HFFc6 (cell line): ENCODE measurements at places on chromosomes 5 and 9.

GRCh38 chr9:36318212-36318802, 60.1 kb upstream of the GNE start:
- no peak for DNase-seq

DNA sequence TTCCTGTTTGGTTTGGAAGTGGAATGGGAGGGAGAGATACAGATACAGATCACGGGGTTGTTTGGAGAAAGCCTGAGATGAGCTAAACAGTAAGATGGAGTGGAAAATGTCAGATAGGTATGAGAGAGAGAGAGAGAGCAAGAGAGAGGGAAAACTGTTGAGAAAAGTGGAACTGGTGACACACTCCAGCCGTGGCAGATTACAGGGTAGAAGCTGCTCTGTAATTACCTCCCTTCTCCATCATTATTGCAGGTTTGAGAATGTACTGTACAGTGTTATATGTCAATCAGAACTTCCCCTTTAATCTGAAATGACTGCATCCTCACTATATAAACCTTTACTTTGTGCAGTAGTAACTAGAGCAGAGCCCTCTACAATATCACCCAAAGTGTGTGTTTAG, 74.5 kb upstream of the WWC1 start:
- no peak for DNase-seq

- DNase-seq = no peak
Measured at GRCh38 chr9:87749335-87750035, 23.6 kb downstream of the CTSL start.

GRCh38 chr9:132548751-132549640, 33.4 kb upstream of the BARHL1 start:
- no peak for DNase-seq

- DNase-seq = no peak
Measured at GRCh38 chr5:80193401-80193800, 62.4 kb downstream of the SERINC5 start.

DNA sequence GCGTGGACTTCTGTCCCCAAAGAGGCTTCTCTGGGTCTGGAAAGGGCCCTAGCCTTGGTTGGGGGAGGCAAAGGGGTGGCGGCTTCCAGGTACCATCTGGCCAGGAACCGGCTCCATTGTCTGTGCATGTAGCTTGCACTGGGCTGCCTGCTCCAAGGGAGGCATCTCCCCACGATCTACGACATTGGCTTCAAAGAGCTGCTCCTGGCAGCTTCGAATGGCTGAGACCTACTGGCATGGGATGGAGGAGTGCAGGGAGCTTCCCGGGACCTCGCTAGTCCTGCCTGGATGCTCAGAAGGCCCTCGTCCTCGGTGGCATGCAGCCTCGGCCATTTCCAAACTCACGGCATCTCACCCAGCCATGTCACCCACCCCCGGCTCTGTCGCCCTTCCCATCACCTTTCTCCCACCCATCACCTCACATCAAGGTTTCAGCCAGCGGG, 137.8 kb downstream of the KCNIP1 start:
- DNase-seq = no peak

DNA sequence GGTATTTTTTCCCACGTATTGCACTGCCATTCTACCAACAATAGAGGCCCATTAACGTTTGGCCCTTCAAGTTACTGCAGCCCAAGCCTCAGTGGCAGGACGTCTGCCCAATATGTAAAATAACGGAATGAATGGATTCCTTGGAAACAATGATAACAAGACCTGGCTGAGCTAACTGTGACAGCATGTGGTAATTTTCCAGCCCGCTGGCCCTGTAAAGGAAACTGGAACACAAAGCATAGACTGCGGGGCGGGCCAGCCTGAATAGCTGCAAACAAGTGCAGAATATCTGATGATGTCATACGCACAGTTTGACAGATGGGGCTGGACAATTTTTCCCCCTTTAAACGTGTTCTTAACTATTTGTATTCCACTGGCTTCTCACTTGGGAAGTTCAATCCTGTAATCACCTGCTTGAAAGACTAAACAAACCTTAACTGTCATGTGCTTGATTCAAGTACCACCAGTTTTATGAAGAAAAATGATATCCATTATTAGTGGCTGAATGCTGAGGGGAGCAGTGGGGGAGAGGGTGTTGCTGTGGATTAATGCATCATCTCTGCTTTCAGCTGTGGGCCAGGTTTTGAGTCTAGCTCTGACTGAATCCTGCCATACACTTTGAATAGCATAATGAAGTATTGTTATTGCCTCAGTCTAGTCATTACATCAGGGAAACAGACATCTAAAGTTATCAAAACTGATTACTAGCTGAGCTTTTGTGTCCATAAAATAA, 323.9 kb downstream of the TMEM161B start:
- no peak for DNase-seq

DNA sequence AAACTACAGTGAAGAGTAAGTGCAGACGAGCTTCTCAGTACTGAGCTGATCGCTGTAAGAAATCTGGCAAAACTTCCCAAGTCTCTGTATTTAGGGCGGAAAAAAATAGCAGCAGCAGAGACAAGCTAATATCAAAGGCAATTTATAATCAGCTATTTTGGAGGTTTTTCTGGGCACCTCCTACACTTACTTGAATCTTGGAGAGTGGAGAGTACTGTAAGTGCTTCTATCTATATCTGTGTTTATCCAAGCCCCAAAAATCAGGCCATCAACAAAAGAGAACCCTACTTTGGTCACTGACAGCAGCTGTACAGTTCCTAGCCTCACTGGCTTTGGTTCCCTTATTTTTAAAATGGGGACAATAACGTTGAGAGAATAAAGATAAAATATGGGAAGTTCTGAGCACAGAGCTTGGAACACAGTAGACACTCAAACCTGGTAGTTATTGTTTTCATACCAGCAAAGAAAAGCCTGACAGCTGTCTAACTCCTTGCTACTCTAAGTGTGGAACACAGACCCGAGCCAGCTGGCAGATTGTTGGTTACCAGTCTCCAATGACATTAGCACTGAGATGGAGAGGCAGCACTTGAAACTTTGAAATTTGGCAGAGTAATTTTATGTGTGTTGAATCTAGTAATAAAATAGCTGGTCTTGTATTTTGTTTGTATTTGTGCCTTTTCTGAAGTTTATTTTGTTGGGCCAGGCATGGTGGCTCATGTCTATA, 96.0 kb upstream of the SLC28A3 start:
- no peak for DNase-seq

DNA sequence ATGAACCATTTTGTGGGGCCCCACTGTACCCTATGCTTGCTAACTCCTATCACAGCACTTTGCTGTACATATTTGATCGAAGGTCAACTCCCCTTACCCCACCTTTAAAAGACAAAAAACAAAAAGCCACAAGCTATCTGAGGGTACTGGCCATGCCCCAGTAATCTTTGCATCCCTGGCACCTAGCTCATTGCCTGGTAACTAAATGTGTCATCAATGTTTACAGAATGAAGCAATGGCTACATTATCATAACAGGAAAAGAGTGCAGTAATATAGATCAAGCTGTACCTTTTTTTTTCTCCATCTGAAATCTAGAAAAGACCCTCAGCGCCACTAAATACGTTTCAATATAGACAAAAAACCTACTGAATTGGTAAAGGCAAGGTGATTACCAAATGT, 188.0 kb downstream of the ELAVL2 start:
- DNase-seq = no peak

- DNase-seq = no peak
Measured at GRCh38 chr5:150765799-150766169, 7.0 kb upstream of the DCTN4 start.

DNA sequence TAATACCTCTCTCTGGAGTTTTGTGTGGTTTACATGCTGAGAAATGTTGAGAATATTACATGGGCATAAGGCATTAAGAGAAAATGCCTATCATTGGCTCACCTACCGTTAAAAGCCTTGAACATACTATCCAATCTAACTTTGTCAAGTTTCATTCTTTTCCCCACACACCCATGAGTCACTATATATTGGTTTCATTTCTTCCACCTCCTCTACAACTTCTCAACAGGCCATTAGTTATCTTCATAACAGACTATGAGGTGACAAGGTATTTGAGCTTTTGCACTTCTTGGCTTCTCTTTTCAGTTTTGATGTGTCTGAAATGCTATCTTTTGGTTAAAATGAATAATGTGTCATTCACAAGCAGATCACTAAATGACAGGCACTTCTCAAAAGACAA, 288.0 kb downstream of the KCNN2 start:
- DNase-seq = no peak

DNA sequence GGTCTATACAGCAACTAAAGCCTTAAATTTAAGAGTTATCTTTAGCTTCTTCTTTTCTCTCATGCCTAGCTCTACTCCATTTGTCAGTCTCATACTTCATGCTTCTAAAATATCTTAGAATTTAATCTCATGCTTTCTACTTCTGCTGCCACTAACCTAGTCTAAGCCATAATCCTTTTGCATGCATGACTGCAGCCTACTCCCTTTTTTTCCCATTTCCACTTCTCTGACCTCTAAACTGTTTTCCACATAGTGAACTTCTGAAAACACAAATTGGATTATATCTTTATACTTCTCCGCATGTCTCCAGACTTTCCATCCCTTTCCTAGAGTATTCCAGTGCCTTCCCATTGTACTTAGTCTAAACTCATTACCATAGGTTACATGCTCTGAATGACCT, 193.0 kb downstream of the XRCC4 start:
- DNase-seq = no peak

DNA sequence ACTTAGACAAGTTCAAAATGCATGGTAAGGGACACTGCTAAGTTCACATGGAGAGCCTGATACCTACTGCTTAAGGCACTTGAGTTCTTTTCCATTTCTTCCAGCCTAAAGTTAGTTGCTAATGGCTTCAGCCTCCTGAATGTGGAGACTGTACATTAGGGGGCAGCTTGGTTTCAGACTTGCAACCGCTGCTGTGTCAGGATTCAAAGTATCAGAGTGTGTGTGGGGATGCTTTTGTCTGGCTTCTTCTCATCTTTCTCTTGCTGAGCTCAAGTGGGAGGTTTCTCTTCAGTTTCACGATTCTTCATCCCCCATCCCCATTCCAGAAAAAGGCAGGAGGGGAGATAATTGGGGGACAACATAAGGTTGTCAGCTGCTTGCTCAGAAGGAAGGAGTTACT, 49.4 kb downstream of the ATP10B start:
- DNase-seq = no peak

GRCh38 chr5:59893429-59894227, at the start of gene PDE4D:
Gene PDE4D, minus strand, starts transcription at chr5:59893726.
- DNase-seq = peak; percentile 42

DNA sequence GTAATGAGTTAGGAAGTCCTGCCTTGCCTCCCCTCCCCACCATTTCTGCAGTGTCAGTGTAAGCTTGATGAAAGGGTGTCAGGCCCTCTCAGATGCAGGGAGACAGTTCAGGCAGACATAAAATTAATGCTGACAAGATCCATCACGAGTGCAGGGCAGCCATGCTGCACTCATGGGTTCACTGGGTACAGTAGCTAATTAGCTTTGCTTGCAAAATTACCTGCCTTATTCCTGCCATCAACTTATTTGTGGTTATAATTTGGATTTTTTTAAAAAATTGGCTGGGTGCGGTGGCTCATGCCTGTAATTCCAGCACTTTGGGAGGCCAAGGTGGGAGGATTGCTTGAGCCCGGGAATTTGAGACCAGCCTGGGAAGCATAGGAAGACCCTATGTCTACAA, 17.9 kb downstream of the GALNT12 start:
- DNase-seq = no peak

GRCh38 chr5:911601-912000, 18.9 kb downstream of the TRIP13 start:
- DNase-seq = peak; percentile 88

GRCh38 chr9:93237540-93237939, 53.6 kb downstream of the WNK2 start:
- DNase-seq = no peak

DNA sequence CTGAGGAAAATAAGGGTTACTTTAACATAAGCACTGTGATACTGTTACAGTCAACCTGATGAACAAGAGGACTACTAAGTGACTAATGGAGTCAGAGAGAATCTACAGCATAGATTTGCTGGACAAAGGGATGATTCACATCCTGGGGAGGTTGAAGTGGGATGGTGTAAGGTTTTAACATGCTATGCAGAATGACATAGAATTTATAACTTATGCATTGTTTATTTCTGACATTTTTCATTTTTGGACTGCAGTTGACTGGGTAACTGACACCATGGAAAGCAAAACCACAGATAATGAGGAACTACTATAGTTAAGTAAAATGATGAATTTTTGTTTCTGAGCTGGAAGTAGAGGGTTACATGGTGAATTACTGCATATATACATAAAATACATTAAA, 389.2 kb downstream of the MAT2B start:
- DNase-seq = peak; percentile 53

DNA sequence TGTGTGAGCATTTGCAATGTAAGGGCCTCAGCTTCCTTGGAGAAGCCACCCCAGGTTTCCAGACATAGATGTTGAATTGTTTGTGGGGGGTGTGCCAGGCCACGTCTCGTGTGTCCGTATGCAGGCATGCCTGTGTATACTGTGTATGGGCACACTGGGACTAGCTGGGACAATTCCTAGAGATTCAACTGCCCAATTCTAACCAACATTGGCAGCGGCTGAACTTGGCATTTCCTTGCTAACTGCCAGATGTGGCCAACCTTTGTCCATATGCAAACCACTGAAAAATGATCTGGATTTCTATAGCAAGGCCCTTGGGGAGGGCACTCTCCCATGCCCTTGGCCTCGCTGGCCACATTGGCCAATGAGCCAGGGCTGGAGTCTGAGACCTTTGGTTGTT, 50.3 kb downstream of the SAR1B start:
- DNase-seq = no peak

DNA sequence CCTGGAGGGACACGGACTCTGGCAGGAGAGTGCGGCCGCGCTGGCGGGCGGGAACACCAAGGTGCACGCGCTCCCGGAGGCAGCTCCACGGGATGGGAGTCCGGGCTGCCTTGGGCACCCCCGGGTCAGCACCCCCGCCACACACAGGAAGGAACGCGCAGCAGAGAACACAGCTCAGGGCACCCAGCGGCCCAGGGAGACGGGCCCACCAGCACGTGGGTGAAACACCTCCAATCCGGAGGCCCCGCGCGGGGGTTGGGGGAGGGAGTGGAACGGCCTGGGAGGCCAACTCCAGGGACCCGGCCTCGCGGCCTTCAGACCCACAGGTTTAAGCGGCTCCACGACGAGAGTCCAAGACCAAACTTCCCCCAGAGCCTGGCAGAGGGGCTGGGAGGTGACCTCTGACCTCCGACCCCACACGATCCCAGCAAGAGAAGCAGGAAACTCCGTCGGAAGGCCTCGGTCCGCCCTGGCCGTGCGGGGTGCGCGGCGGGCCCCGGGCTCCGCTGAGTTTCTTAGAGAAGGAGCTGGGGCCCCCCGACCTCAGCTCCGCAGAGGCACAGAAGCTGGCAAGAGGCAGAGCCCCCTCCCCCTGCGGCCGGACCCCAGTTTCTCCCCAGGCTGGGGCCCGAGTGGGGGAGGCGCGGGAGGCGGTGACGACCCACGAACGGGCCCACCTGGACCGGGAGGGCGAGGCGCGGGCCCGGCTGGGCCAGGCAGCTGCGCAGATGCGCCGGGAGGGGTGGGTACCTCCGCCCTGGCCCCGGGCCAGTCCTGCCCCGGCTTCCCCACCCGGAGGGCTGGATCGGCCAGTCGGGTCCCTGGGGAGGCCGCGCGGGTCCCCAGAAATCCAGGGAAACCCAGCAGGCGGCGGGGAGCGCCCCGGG, 851 bp downstream of the NACC2 start:
- DNase-seq = peak; percentile 40
